Spinal cord (tissue), 10 donors: ENCODE measurements at places on chromosomes 12 and 14. TPM values are rescaled to one million over a fixed set of nuclear protein-coding genes. Genes with fewer than 3 reads are reported as not detected.

DNA sequence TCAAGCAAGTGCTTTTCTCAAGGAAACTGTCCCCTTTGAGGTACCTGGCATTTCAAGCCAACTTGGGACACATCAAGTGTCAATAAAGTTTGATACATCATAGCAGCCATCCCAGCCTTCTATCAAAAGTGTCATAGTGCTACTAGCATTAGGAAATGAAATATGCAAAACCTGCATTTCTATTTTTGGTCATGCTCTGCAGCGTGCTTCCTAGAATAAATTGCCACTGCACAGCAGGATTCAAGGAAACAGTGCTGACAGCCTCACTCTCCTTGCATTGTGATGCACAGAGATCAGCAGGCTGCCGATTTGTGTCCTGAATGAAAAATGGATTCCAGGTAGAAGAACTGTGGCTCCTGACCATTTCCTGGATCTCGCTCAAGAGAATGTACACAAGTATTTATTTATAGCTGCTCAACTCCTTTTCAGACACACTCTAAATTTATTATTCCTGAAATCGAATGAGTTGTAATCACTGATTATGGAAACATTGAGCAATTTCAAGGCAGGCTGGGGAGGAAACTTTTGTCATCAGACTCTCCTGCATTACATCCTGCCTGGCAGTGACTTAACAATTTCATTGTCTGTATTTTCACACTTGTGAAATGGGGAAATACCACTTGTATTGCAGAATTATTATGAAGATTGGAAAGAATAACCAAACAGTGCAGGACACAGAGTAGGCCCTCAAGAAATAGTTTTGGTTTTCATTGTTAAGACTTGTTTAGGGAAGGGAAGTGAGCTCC lies 120.9 kb downstream of the SLC38A6 start:
- DNase-seq = no peak

- DNase-seq = no peak
Observed at GRCh38 chr12:54974279-54974678, 10.3 kb downstream of the TESPA1 start.

GRCh38 chr12:92029902-92030586 lies 115.6 kb downstream of the BTG1 start:
- no peak for DNase-seq

GRCh38 chr12:119369907-119370546 lies 35.5 kb downstream of the CCDC60 start:
- no peak for DNase-seq

GRCh38 chr12:43052441-43052840 lies 462.9 kb upstream of the PRICKLE1 start:
- DNase-seq = no peak

- DNase-seq = no peak
Observed at GRCh38 chr14:36768638-36769337, 107.1 kb downstream of the PAX9 start.

DNA sequence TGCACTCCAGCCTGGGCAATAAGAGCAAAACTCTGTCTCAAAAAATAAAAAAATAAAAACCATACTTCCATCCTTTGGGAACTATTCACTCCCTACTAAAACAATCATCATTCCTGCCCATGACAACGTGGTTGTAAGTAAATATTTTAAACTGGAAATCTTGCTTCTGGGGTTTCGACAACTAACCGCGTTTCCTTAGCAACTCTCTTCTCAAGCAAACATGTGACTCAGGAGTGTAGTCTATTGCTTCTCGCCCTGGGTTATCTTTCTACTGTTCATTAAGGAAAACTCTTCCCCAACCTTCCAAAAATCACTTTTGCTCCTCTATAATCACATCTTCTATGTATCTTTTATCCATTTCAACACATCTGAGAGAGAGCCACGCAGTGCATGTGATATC lies 21.8 kb downstream of the APPL2 start:
- no peak for DNase-seq

DNA sequence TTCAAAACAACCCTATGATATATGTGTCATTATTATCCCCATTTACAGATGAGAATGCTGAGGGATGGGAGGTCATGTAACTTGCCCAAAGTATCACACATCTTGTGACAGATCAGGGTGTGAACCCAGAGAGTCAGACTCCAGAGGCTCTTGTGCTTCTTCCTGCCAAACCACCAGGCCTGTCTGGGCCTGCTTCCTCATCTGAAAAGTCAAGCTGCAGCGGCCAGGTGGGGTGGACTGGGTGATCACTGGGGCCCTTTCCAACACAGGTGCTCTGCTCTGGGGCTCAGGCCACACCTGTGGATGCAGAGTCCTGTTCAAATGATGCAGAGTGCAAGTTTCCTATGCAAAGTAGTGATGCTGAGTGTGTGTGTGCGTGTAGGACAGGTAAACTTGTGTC lies 26.7 kb downstream of the TSPAN11 start:
- no peak for DNase-seq

DNA sequence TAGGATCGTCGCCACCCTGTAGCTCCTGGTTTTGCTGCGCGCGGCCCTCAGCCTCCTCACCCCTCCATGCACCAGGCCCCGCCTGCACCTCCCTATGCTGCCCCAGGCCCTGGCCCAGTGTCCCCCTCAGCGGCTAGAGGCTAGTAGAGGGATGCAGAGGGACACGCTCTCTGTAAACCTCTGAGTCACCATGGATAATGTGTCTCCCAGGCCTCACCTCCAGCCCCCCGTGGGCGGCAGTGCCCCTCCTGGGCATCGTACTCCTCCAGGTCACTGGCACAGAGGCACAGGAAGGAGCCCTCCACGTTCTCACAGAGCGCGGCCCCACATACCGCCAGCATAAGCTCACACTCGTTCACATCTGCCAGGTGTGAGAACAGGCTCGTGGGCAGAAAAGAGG lies 12.3 kb downstream of the ISCA2 start:
- no peak for DNase-seq

- DNase-seq = peak; percentile 33
Observed at GRCh38 chr12:78331753-78332152, 501.1 kb downstream of the NAV3 start.

- no peak for DNase-seq
Observed at GRCh38 chr12:109686523-109686922, 27.1 kb upstream of the FAM222A start.

DNA sequence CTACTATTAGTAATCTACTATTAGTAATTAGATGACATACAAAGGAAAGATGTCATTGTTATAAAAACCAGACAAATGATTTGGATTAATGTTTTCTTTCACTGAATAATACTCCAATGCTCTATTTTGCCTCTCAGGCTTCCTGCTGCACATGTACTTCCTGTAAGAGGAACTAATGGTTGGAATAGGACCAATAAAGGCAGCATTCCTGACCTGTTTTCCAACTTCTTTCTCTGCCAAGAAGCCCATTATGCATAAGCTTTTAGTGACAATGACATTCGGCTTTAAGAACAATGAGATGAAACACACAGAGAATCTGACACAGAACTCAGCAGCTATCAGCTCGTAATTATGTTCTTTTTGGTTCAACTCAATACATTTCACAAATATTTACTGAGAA lies 5.2 kb upstream of the C12orf56 start:
- no peak for DNase-seq

- DNase-seq = no peak
Observed at GRCh38 chr14:50228313-50228712, 3.1 kb downstream of the SOS2 start.

DNA sequence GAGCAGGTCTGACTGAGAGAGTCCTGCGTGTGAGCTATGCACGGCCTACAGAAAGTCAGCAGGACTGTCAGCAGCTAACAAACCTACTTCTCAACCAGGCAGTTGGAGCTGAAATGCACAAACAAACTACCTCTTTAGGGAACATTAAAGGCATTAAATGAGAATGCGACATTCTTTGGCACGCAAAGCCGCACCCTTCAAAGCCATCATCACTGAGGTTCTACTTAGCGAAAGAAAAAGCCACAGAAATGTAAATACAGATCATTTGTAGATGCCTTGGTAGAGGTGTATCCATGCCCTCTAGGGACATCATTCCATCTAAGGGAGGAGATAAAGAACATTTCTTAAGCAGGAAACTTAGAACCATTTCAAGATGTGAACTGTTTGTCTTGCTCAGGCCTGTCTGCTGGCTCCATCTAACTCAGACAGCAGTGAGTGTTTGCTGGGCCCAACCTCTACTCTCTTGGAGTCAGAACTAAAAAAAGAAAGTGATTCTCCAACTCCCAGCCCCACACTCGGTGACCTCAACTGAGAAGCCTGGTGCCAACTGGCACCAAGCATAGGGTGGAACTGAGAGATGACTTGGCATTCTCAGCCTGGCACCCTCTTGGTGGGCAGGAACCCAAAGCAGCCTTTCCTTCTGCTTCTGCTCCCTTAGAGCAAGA lies 63.5 kb upstream of the MBIP start:
- peak; percentile 54 for DNase-seq

The KRT79 gene
- 1.4 TPM for polyA plus RNA-seq

The MCRS1 gene
- 75.3 TPM for polyA plus RNA-seq

The SLC22A17 gene
- 494 TPM for polyA plus RNA-seq

The GPN3 gene
- 21.7 TPM for polyA plus RNA-seq

The INHBC gene
- polyA plus RNA-seq = 0.13 TPM

The RAD9B gene
- 1.0 TPM for polyA plus RNA-seq

The LPAR5 gene
- polyA plus RNA-seq = 9.1 TPM
